ENCODE measurements at places on chromosomes 12 and 14.
A peak's percentile ranks its signal among the peaks of the same experiment; 100 is the strongest.

DNA sequence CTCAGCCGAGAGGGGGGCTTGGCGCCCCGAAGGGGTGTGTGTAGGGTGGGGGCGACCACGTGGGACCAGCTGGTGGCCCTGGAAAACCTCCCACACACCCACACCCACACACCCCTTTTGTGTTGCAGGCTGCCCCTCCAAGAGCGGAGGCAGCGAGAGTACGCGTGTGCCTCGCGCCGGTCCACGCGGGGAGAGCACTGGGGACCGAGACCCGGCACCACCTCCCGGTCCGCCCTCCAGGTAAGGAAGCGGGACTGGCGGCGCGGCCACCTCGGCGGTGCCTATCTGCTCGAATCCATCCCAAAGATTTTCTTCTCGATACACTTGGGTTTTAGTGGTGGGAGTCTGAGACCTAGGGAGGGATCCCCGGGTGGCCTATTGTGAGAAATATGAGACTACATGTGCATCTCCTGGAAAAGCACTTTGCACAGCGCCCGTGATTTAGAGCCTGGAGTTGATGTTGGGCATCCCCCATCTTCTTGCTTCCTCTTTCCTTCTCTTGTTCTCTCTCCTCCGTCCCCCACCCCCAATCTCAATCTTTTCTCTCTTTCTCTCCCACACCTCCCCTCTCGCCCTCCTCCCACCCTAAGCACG lies 393 bp downstream of the SYT1 start:
- peak; percentile 35 for DNase-seq

- no peak for DNase-seq
Measured at GRCh38 chr14:47262801-47263200, 412.6 kb downstream of the MDGA2 start.

GRCh38 chr14:91388551-91388975 lies 29.1 kb downstream of the CCDC88C start:
- no peak for DNase-seq

DNA sequence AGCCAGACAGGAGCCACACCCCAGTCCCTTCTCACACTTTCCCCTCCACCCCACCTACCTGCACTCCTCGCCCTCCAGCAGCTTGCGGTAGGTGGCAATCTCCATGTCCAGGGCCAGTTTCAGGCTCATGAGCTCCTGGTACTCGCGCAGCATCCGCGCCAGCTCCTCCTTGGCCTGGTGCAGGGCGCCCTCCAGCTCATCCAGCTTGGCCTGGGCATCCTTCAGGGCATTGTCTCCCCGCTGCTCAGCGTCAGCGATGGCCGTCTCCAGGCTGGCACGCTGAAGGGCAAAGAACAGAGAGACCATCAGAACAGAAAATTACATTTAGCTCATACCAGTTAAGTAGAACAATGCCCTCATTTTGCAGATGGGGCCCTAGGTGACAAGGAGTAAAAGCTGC lies 5.5 kb downstream of the KRT74 start:
- no peak for DNase-seq

DNA sequence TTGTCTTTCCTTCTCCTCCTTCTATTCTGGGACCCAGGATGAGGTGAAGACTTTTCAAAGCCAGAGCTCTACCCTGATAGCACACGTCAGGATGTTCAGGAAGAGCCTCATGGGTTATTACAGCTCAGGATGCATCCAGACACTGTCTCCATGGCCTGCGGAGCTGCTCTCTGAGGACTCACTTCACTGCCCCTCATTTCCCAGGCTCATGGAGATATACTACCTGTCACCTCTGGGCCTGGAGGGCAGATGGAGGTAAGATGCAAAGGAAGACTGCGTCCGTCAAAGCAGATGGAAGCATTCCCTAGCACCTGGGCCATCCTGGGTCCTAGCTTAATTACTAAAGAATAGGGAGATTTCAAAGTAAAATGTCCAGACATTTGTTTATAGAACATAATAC lies 32.6 kb downstream of the STON2 start:
- DNase-seq = no peak
